ENCODE measurements at places on chromosomes 16 and 17.

- DNase-seq: no peak
Measured at GRCh38 chr17:63447471-63448009, 1.4 kb upstream of the CYB561 start.

DNA sequence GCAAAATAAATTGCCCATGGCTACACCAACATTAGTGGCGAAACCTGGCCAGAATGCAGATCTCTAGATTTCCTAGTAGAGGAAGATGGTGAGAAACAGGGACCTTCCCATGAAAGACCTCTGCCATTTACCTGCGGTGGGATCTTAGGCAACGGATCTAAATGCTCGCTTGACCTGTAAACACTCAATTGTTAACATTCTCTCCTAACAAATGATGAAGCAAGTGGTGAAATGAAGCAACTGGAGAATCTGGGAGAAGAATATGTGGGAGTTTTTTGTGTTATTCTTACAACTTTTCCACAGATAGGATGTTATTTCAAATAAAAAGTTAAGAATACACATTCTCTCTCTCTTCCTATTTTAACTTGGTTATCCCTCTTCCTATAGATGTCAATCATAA is 56.6 kb downstream of the SMG6 start:
- DNase-seq: no peak

DNA sequence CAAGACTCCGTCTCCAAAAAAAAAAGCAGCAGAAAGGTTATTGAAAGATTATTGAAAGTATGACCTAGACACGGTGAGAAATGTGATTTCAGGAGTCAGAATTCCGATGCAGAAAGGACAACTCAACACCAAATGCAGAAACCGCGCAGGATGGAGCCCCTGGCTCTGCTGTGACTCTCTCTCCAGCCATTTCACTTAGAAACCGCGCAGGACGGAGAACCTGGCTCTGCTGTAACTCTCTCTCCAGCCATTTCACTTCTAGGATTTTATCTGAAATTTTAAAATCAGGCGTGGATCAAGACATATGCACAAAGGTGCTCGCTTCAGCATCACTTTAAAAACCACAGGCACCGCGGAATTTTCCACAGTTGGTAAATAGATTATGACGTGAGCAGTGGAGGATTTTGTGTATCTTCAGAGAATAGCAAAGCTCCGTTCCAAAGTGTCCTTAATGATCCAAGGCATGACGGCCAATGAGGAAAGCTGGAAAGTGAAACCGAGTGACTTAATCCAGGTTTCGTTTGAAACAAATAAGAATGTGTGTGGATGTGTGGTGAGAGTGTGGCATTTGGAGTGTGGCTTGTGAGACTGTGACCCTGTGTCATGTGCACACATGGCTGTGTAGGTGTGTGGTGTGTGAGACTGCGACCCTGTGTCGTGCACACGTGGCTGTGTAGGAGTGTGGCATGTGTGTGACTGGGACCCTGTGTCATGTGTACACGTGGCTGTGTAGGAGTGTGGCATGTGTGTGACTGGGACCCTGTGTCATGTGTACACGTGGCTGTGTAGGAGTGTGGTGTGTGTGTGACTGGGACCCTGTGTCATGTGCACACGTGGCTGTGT is 9.5 kb downstream of the UTS2R start:
- DNase-seq: peak; percentile 56

GRCh38 chr16:19912455-19913339 is 28.0 kb upstream of the GPRC5B start:
- DNase-seq: peak; percentile 24

DNA sequence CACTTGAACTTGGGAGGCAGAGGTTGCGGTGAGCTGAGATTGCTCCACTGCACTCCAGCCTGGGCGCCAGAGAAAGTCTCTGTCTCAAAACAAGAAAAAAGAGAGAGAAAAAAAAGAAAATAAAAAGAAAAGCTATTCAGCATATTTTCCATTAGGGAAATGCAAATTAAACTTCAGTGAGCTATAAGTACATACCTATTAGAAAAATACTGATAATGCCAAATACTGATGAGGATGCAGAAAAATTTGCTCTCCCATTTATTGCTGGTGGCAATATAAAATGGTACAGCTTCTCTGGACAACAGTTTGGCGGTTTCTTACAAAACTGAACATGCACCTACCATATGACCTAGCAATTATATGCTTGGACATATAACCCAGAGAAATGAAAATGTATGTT is 9.8 kb downstream of the KRT10 start:
- DNase-seq: no peak

DNA sequence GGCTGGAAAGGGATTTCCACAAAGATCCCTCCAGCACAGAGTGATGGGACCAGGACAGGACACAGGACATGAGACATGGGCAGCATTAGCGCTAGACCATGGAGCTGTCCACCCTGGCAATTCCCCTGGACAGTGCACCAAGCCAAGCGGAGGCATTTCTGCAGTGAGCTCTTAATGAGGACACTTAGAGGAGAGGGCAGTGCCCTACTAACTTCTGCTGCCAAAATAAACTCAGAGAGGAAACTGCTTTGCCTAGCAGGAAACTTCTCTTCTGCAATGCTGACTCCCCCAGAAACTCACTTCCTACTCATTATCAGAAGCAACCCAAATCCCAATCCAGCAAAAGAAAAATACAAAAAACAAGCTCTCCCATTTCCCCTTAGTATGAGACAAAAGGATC is 119.2 kb downstream of the HS3ST2 start:
- DNase-seq: no peak

- DNase-seq: peak; percentile 35
Measured at GRCh38 chr16:82368041-82368440, 198.0 kb upstream of the MPHOSPH6 start.

DNA sequence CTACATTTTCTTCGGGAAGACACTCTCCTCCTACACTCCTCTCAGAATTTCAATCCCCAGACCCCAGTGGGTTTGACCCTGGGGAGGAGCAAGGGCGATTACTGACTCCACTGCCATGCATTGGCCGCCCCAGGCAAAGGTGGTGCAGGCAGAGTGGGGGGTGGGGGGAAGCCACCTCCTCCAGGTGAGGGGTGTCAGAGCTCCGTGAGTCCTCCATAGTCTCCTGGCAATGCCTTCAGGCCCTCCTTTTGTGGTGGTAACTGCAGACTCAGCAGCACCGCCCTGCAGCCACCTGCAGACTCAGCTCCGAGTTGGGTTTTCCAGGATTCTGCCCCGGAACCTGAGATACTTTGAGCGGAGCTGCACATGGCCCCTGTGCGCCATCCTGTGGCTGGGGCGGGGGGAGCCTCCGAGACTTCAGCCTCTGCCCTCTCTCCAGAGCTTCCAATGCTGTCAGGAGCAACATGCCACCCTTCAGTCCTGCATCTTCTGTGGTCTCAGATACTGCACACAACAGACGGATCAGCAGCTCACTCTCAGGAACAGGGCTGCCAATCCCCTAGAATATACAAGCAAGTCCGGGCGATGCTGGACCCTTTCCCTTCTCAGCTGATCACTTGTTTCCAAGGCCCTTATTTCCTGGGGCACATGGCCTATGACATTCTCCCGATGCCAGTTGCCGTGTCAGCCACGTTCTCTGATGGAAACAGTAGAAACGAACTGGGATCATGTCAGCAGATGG is 2.4 kb upstream of the SLC47A2 start:
- no peak for DNase-seq

DNA sequence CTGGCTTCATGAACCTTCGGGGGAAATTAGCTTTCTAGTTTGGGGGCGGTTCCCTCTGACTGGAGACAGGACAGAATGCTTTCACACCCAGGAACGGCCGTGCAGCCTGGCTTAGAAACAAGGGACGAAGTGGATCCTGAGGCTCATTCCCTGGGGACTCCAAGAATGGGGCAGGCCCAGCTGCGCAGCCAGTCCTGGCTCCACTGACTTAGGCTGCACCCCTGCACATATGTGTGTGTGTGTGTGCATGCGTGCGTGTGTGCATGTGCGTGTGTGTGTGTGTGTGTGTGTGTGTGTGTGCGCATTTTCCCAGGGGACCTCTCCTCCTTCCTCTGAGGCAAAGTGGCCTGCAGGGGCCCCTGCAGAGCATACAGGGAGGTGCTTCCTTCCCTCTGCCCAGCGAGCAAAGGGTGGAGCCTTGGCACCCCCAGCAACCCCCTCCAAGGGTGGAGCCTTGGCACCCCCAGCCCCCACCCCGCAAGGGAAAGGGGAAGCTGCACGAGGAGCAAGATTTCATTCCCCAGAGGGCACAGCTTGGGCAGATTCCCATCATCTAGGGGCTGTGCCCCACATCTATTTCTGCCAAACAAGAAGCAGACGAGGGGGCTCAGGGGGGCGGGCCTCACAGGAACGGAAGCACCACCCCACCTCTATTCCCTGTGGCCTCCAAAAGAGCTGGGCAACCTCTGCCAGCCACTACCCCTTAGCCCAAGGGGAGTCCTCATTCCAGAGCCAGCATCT is 97.6 kb upstream of the CBX4 start:
- peak; percentile 27 for DNase-seq

GRCh38 chr16:57915267-57915666 is 55.7 kb downstream of the CNGB1 start:
- DNase-seq: no peak

DNA sequence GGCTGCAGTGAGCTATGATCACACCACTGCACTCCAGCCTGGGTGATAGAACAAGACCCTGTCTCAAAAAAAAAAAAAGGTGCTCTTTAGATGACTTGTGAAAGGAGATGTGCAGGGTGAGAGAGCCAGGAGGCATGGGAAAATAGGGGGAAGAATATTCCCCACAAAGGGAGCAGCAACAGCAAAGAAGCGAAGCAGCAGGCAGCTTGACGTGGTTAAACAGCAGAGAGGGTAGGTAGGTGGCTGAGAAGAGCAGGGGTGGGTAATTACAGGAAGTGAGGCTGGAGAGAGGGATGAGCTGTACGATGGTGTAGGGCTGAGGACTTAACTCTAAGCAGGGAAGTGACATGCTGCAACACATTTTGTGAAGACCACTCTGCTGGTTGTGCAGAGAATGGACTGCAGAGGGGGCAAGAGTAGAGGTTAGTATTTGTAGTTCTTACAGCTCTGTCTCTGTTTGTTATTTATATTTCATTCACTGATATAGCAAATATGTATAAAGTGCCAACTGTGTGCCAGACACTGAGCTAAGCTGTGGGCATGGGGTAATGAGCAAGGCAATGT is 1.6 kb downstream of the HEATR3 start:
- peak; percentile 69 for DNase-seq

DNA sequence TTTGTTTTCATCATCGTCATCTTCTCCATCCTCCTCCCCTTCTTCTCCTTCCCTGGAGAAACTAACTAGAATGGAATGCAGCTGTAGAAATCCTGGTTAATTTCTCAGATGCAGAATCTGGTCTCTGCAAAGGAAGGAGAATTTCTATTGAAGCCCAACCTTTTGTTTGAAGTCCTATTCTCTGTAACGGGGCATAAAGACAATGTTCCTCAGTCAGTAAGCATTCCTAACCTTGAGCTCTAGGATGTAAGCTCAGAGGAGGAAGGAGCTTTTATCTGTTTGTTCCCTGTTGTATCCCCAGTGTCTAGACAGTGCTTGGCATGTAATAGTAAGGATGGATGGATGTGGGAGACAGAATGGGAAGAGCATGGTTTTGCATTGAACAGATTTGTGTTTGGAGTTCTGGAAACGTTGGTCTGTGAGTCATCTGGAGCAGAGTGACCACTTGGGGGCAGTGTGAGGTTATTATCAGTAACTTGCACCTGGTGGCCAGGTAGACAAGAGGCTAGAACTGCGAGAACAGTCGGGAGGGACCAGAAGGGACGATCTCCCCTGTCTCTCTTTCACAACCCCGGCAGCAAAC is 363.7 kb downstream of the SNX29 start:
- peak; percentile 82 for DNase-seq

DNA sequence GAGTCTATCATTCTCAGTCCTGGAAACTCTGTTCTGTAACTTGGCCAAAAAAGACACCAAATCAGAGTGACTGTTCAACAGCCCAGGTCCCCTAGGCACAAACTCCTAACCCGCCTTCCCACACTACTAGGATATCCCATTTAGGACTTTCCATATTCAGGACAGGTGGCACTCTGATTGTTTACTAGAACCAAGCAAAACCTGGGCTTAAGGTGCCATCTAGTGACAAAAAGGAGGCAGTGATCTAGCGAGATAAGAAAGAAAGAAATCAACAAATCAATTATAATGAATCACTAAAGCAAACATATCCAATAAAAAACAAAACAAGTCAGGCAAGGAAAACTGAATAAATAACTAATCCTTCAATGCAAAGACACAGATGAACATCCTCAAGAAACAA is 203.9 kb downstream of the CEP112 start:
- peak; percentile 26 for DNase-seq

- DNase-seq: no peak
Measured at GRCh38 chr17:33474789-33475188, 181.7 kb upstream of the ASIC2 start.

DNA sequence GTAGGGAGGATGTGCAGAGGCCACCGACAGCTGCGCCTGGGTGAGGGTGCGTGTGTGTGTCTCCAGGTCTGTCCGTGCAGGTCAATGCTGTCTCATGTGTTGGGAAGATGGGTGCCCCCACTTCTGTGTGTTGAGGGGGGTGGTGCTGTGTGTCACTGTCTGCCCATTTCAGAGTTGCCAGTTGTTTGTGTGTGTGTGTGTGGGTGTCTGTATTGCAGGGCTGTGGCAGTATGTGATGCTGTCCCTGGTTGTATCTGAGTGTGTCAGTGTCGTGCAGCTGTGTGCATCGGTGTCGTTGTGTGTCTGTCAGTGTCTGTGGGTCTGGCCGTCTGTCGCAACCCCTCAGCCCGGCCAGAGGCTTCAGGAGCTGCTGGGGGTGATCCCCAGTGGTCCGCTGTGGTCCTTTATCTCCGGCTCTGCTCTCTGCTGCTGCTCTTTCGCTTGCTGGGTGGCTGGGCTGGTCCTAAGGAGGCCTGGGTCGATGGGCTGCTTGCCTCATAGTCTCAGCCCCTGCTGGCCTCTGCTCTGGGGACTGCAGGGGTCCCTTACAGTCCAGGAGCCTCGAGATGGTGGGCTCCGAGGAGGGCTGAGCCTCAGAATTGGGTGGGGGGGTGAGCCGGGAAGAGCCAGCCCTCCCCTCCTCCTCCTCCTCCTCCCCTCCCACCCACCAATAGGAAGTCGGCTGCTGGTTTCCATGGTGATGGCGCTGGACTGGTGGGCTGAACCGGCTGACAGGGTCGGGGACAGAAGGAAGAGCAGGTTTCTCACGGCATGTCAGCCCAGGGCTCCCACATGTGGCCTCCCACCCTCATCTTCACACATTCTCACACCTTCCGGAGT is at the start of gene TSPOAP1:
TSPOAP1 (minus strand) TSS at position 601 of the 840 bp plus-strand sequence. CDS start 875 bp downstream, outside the sequence.
- no peak for DNase-seq

DNA sequence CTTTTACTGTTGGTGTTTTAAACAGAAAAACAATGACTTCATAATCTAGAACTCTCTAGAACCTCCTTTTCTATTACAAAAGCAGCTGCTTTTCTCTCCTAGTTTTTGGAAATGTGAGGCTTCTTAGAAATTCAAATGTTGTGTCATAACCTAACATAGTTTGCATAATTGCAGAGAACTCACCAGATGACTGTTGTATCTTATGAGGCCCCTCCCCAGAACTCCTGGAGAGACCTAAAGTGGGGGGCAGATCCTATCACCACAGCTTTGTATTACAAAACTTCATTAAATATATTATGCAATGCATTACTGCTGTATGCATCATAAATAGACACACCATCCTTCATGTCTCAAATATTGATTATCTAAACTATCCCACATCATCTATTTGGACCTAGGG is 538.7 kb upstream of the HSBP1 start:
- peak; percentile 62 for DNase-seq

- no peak for DNase-seq
Measured at GRCh38 chr17:69486779-69487637, 72.5 kb downstream of the MAP2K6 start.
